ENCODE measurements at places on chromosomes 1 and 21.

- no peak for DNase-seq
These were observed 959 bp downstream of the CD58 start for GRCh38 chr1:116569776-116570357.

DNA sequence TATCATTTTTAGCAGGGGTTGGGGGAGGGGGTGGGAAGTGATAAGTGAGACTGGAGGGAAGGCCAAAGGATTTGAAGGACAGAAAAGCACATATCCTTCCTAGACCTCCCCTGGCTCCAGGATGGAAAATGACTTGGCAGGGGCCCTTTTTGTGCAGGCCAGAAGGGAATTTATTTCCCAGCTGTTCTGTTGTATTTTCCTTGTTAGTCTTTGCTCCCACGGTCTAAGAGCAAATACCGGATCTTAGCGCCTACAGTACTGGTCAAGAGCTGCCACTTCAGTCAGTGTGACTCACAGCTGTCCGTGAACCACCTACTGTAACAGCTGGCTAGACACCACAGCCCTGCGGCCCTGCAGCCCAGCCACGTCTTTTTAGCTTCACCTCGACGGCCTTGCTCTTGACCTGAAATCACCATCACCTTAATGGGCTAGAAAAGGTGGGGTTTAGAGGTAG is 51.0 kb upstream of the ERRFI1 start:
- DNase-seq: peak; percentile 64

DNA sequence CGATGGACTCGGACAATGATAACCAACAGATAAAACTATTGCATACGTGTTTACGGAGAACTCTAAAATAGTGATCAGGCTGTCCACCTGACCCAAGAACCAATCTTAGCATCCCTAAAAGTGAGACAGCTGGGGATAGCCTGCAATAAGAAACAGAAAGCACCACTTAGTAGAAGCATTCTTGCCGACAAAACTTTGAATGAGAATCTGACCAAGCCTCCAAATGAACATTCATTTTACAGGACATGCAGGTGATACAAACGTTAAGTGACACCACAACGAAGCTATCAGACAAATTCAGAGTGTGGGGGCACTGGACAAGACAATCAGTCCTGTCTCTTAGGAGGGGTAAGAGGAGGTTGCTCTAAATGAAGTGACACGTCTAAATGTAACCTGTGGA is 1.2 kb downstream of the PSMG1 start:
- no peak for DNase-seq

- DNase-seq: no peak
These were observed 65.9 kb upstream of the CCDC190 start for GRCh38 chr1:162926906-162927305.

DNA sequence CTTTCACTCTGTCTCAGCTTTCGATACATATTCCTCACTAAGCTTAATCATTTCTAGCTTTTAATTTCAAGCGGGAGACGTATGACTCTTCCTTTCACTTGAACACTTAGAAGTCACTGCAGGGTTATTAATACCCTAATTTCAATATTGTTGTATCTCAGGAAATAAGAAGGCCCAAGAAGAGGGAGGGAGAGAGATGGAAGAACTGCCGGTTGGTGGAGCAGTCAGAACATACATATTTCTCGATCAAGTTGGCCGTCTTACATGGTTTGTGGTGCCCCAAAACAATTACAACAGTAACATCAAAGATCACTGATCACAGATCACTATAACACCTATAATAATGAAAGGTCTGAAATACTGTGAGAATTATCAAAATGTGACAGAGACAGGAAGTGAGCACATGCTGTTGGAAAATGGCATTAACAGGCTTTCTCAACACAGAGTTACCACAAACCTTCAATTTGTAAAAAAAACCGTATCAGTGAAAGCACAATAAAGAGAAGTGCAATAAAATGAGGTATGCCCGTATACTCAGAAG is 145.4 kb upstream of the HP1BP3 start:
- DNase-seq: no peak

DNA sequence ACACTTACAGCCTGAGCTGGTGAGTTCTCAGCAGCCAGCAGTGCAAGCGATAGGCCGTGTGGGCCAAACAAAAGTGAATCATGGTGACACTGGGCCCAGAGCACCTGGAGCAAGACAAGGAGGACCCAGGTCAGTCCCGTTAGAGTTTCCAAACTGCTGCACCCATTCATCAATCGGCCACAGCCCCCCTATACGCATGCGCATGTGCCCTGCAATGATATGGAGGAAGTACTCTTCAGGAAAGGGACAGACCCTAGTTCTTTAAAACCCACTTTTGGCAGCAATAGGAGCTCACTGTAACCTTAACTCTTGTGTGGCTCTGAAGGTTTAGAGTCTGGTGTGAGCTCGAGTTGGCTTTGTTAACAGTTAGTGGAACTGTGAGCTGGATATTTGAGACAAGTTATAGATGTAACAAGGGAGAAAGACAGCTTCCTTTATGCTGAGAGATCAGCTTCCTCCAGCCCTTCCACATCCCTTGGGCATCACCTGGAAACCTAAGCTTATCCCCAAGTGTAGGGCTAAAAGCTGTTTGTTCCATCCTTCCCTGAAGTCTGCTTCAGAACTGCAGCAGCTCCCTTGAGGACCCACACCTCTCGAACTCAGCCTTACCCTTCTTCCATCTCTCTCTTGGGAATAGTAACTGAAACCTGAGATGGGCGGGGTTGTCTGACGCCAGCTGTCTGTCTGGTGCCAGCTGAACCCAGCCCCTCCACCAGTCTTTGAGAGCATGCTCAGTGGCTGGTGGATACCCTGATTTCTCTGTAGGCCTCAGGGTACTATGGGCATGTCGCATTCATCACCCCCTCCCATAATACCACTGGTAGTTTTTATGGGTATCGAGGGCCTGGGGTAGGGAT is 17.7 kb downstream of the NMNAT1 start:
- peak; percentile 31 for DNase-seq

DNA sequence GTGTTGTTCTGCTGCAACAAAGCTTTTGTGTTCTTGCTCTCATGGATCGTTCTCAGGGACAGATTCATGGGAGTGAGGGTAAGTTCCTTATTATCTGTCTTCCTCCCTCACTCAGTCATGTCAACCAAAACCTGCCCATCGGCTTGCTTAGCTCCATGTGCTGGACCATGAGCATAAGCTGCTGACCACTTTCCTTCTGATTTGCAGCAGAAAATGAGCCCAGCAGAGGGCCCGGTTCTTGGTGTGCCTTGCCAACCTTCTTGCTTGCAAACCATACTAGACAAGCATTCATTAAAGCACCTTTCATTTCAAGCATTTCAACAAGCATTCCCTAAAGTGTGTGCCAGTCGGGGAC is 64.0 kb upstream of the COA6 start:
- DNase-seq: no peak

DNA sequence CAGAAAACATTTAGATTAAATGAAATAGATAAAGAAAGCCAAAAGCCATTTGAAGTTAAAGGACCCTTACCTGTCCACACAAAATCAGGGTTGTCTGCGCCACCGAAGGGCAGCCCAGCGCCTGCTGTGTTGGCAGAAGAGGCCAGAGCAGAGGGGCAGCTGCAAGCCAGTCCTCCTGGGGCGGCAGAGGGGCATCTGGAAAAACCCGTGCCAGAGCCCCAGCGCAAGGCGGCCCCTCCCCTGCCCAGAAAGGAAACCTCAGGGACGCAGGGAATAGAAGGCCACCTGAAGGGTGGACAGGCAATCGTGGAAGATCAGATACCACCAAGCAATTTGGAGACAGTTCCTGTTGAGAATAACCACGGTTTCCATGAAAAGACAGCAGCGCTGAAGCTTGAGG is 10.7 kb downstream of the NDUFV3 start:
- no peak for DNase-seq

DNA sequence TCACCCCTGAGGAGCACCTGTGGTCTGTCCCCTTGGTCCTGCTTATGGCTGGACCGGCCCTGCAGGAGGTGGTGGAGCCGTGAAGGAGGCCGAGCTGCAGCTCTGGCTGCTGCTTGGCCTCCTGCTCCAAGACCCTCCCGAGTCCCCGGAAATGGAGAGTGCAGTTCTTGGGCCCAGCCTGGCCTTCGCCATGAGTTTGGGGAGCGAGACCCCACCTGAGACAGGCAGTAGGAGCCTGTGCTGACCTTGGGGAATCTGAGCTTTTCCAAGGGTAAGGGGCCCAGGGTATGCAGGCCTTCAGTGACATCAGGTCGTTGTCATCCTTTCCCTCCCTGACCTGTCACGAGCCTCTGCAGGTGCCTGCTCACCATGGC is 14.1 kb downstream of the TMEM201 start:
- DNase-seq: no peak

DNA sequence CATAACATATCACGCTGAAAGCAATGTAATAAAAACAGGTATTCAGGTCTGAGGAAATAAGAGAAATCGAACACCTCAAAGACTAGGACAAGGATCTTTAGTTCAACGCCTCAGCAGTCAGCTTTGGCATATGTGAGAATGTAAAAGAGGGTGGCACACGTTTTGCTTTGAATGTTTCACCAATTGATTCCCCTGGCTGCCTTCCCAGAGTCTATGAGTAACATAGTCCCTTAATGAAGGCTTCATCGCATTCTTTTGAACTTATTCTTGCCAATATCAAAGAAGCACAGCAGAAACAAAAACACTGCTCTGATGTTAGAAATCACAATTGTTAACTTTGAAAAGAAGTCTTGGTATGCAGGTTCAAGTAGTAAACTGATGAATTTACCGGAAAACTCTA is 764.8 kb downstream of the ADGRL2 start:
- DNase-seq: no peak

- DNase-seq: peak; percentile 89
These were observed 61.2 kb downstream of the TOR1AIP2 start for GRCh38 chr1:179816196-179816960.

DNA sequence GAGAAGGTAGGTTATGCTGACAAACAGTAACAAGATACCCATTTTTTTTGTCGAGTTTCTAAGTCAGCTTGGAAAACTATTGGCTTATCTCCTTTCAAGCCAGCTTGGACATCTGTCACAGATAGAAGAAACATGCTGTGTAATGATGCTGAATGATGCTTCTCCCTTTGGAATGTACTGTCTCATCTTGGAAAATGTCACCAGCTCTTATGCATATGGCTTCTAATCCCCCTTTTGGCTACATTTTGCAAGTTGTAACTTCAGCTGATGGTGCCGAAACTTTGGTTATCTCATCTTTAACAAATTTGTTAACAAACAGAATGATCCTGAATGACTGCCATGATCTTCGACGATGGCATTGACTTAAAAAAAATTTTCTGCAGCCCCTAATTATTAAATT is 68.8 kb upstream of the ST6GALNAC3 start:
- DNase-seq: no peak

- peak; percentile 36 for DNase-seq
These were observed 9.1 kb downstream of the IBA57 start for GRCh38 chr1:228174482-228175315.

GRCh38 chr1:105591681-105592080 is 1464.8 kb upstream of the PRMT6 start:
- no peak for DNase-seq

GRCh38 chr1:63643926-63644325 is 50.7 kb downstream of the PGM1 start:
- no peak for DNase-seq

- DNase-seq: no peak
These were observed 35.8 kb upstream of the PRDM15 start for GRCh38 chr21:41914965-41915364.

GRCh38 chr1:227961651-227962466 is 14.1 kb upstream of the WNT9A start:
- no peak for DNase-seq

- DNase-seq: peak; percentile 61
These were observed 1.1 kb upstream of the MAP7D1 start for GRCh38 chr1:36154765-36155407.

- DNase-seq: no peak
These were observed 1.2 kb upstream of the TPRG1L start for GRCh38 chr1:3623441-3624199.

- peak; percentile 57 for DNase-seq
These were observed 75.2 kb downstream of the KIFAP3 start for GRCh38 chr1:169999331-169999741.

DNA sequence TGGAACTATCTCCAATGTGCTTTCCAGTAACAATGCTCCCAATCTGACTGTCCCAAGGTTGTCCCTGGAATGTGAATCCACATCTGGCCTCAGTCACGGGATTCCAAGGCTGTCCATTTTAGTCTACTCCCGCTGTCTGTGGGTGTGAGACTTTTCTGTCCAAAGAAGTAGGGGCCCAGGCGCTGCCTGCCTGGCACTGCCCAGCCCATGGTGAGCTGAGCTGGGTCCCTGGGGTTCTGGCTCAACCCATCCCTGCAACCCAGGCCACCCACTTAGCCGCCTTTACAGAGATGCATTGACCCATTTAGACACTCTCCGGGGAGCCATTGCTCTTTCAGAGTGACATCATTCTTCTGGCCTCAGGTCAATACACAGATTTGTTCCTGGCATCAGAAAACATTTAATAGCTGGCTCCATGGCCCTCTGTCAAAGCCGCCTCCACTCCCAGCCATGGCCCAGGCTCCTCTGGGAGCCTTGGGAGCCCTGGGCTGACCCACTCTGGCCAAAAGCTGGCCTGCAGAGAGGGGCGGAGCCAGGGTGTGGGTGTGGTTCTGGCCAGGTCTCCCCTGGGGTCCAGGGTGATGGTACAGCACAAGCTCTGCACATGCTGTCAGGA is 47.2 kb upstream of the PAX7 start:
- DNase-seq: peak; percentile 41

DNA sequence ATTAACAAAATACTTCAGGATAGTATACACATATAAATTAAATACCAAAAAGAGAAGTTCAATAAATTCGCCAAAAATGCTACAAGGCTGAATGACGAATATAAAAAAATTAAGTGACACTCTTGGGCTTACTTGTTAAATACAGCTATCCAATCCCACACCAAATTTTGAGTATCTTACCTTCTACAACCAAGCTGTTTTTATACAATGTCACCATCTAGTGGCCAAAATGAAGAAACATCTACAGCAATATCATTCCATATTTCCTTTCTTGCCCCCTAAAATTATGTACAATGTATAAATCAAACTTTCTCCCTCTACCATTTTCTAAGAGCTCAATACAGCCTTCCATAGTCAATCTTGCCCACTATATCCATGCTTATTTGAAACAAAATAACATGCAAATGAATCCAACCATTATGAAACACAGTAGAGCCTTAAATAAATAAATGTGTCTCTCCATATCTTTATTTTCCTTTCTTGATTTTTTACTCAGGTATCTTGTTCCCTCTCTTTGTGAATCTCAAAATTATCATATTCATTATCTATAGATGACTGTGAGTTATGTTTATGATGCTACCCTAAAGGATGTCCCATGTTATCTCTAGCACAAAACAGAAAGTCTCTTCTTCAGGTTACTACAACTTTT is 86.3 kb downstream of the ACBD6 start:
- no peak for DNase-seq

- DNase-seq: no peak
These were observed 8.0 kb downstream of the STX6 start for GRCh38 chr1:181014477-181015250.

- DNase-seq: no peak
These were observed 14.0 kb downstream of the KRTAP24-1 start for GRCh38 chr21:30268608-30269197.

DNA sequence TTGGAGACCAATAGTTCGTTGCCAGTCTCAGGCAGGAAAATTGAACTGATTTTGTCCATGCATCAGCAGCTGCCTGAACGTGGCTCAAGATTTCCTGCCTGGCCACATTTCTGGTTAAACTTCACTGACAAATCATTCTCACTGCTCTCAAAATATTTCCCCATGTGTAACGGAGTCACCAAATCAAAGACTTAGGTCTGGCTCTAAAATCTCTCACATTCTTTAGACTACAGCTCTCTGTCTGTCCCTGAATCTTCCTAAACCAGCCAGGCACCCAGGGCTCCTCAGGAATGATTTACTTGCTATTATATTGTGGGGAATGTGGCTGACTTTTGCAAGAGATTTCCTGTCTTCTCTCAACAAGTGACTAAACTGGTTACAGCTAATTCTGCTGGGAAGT is 49.2 kb upstream of the GJA8 start:
- no peak for DNase-seq

GRCh38 chr1:2358072-2358471 is 33.3 kb downstream of the MORN1 start:
- DNase-seq: no peak
